Esophagus squamous epithelium (tissue), 5 donors: ENCODE measurements at places on chromosomes 7 and 10.

- no peak for DNase-seq
Observed at GRCh38 chr10:77618117-77618516, 19.5 kb downstream of the KCNMA1 start.

DNA sequence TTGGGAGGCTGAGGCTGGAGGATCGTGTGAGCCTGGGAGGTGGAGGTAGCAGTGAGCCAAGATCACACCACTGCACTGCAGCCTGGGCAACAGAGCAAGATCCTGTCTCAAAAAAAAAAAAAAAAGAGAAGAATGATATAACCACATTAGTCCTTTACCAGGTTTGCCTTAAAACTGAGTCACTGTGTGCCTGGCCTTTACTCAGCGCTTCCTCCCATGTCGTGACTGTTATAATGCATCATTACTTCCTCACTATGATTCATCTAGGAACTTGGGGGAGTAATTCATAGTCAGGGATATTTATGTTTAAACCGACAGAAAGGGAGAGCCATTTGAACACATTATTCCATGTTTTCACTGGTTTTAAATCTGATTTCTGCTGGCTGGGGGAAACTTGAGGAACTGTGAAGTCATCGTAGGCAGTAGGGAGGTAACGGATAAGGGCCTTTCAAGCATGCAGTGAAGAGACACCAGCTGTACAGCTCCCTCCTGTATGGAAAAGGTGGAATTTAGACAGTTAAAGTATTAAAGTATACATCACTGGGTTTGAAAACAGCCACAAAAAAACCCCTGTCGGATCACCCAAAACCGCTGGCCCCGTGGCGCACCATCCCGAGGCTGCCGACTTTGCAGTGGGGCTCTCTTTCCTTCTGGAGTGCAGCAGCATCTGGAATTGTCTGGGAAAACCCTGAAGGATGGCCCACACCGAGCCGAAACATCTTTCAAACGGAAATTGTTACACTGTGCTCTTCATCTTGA is 119.8 kb downstream of the NKX6-2 start:
- DNase-seq, result no peak

GRCh38 chr10:110812583-110812982 is 59.1 kb upstream of the PDCD4 start:
- DNase-seq, result no peak

DNA sequence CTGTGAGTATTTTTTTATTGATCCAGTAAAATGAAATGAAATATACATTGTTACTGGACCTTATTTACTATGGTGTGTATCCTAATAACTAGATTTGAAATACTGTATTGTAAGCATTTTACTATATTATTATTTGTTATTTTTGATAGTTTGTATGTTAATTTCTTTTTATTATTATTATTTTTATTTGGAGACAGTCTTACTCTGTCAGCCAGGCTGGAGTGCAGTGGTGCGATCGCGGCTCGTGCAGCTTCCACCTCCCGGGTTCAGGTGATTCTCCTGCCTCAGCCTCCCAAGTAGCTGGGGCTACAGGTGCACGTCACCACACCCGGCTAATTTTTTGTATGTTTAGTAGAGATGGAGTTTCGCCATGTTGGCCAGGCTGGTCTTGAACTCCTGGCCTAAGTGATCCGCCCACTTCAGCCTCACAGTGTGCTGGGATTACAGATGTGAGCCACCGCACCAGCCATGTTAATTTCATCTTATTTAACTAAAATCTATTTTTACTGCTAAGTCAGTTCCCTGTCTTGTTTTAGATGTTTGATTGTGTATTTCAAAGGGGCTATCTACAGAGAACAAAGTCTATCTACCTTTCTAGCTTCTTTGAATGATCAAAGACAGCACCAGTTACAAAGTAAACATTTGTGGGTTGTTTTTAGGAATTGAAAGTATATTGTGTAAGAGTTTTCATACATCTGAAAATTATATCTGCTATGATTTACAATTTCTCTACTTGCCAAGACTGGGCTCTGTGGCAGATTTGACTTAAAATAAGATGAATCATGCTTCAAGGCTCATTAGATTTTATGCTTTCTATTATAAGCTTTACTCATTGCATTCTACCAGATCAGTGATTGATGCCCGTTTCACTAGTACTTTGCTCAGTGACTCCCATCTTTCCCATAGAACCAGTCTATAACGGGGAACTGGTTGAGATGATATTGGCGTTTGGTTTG is 41.6 kb downstream of the CDC123 start:
- no peak for DNase-seq

DNA sequence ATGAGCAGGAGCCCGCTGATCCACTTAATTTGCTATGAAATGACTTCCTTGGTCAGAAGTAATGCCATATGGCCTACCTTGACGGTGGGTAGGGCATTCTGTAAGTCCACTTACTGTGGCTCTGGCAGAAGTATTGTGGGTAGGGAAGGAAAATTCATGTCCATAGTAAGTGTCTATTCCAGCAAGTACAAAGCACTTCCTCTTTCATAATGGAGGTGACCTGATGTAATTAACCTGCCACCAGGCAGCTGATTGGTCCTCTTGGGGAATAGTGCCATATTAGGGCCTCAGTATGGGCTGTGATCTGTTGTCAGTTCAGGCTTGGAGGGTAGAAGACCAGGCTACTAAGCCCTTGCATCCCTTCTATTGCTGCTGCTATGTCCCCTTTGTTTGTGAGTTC is 103.9 kb downstream of the SLC37A3 start:
- DNase-seq, result no peak

- no peak for DNase-seq
Observed at GRCh38 chr10:69890065-69890847, 88.5 kb downstream of the COL13A1 start.

DNA sequence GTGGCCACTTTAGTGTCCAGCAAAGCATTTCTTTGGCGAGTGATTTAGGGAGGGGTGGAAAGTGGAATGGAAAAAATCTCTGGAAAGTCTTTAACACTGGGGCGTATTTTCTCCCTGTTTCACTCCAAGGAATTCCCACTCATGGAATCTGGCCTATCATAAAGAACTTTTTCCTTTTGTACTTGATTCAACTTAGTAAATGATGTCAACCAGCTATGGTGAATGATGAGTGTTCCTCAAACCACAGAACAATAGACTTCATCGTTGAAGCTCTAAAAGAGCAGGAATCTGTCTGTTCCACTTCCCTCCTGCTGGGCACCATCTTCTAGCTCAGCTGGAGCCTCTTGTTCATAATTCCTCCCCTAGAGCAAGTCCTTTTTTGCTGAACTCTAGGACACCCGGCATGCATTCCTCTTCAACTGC is 66.5 kb downstream of the EPDR1 start:
- DNase-seq, result no peak

- no peak for DNase-seq
Observed at GRCh38 chr7:139853506-139854123, 24.6 kb downstream of the TBXAS1 start.

DNA sequence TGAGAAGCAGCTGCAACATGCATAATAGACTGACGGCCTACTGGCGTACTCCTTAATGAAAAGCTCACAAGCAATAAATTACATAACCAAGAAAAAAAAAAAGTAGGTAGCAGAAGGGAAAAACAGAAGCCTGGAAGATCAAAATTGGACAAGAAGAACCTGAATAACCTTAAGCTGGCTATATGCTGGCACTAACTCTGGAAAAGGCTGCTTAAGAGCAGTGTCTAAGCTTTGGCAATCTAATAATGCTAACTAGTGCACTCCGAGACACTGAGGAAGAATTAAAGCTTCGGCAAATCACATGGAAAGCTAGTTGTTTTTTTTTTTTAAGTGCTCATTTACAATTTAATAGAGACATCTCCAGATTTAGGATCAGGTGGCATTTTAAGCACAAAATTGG is 441.9 kb downstream of the PARD3 start:
- no peak for DNase-seq

- no peak for DNase-seq
Observed at GRCh38 chr10:123323884-123324283, 169.7 kb downstream of the BUB3 start.

DNA sequence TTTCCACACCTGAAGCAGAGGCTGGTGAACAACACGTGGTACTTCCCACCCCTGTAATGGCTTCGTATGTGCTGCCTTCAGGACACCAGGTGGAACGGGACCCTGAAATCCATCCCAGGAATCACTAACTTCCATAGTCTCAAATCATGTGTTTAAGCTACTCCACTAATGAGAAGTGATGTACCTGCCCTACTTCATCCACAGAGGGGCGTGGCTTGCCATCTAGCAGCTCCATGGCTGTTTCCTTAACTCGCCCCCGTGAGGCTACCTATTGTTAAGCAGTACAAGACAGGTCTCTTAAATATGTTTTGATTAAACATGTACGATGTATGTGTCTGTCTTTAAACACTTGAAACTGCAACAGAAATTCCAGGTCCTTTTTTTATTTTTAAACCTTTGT is 31.8 kb downstream of the ARL3 start:
- DNase-seq, result no peak

DNA sequence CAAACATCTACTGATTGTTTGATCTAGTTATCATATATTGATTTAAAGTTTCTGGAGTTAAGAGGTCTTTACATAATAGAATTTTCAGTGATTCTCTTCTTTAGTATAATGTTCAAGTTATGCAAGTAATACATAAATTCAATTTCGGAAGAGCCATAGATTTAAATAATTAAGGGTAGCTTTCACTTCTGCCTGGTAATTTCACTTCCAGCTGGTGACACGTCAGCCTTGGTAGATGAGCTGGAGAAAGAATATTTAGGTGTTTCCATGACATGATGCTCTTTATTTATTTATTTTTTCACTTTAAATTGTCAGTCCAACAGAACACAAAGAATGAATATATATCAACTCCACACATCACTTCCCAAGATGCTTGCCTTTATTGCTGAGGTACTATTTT is 5.2 kb upstream of the OTUD1 start:
- DNase-seq, result no peak

GRCh38 chr7:80654887-80655340 is 16.5 kb downstream of the CD36 start:
- no peak for DNase-seq

GRCh38 chr10:80664071-80664680 is 126.5 kb downstream of the SH2D4B start:
- no peak for DNase-seq

DNA sequence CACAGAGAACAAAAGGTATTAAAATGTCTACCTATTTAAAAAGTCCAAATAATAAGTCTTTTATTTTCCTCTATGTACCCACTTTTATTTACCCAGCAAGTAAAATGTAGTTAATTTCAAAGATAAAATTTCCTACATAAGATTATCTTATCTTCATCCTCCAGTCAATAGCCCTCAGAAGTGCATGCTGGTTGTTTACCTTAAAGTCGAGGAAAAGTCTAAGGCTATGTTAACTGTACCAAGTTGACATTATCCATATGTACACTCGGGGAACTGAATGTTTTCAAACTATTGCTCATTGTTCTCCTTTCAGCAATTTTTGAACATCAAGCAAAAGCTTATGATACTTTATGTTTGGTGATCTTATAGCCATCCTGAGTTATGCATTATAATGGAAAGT is 24.1 kb upstream of the LIPF start:
- no peak for DNase-seq

DNA sequence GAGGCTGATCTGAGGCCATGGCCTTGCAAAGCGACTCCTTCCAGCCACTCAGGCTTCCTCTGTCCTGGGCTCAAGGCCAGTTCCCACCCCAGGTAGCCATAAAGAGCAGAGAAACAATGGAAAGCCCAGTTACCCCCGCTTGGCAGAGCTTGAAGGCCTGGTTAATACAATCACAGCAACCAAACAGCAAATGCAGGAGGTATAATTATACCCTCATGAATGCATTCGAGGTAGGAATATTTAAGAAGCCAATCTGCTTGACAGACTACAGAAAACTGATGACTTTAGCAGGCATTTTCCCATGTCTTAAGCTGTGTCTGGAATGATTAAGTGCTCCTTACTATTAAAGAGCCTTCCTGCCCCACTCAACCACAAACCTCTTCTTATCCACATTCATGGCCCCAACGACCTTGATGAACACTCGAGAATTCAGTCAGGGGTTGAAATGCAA is 114.1 kb upstream of the MACROH2A2 start:
- no peak for DNase-seq

DNA sequence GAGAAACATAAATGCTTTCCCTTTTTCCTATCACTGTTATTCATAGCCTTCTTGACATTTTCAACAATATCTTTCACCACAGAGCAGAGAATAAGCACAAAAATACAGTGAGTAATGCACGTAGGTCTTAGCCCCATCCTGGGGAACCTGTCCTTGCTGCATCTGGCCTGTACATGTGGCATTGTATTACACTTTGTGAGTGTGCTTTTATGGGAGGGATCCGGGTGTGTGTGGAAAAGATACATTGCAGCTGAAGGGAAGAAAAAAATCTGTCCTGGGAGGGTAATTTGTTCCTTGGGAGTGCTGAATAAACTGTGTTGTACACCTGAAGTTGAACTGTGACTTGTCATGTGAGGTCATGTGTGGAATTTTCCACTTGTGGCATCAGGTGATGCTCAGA is 422.7 kb upstream of the LRGUK start:
- no peak for DNase-seq

GRCh38 chr7:127751490-127752448 is 99.8 kb downstream of the SND1 start:
- no peak for DNase-seq

DNA sequence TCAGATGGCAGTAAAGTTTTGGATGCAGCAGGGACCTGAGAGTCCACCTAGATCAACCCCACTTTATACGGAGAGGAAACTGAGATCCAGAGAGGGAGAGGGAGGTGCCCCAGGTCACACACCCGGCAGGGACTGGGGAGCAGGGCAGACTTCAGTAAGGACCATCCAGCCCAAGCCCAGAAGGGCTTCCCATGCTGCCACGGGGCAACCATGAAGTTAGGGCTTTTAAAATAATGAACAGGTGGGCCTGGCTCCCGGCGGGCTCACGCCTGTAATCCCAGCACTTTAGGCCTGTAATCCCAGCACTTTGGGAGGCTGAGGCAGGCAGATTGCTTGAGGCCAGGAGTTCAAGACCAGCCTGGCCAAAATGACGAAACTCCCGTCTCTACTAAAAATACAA is 98.5 kb downstream of the HIP1 start:
- DNase-seq, result no peak

GRCh38 chr10:48458662-48459048 is 146.2 kb downstream of the ARHGAP22 start:
- DNase-seq, result no peak

- no peak for DNase-seq
Observed at GRCh38 chr10:86950349-86950748, 7.1 kb downstream of the MMRN2 start.

DNA sequence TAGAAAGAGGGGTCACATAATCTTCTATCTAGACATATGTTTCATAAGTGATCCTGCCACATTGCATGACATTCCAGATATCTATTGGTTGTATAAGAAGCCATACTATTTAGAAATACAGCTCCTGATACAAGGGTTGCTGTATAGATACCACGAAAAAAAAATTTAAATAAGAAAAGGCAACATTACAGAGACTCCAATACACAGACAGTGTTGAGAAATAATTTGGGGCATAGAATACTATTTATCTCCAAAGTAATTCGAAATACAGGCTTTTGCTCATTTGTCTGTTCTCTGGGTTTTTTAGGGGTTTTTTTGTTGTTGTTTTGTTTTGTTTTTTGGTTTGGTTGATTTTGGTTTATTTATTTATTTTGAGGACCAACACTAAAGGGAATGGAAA is 2.6 kb downstream of the IFIT2 start:
- DNase-seq, result no peak
